LoVo (cell line): ENCODE measurements at places on chromosomes 16 and 17.

- DNase-seq: no peak
Measured at GRCh38 chr17:66177048-66177447, 14.9 kb downstream of the CEP112 start.

DNA sequence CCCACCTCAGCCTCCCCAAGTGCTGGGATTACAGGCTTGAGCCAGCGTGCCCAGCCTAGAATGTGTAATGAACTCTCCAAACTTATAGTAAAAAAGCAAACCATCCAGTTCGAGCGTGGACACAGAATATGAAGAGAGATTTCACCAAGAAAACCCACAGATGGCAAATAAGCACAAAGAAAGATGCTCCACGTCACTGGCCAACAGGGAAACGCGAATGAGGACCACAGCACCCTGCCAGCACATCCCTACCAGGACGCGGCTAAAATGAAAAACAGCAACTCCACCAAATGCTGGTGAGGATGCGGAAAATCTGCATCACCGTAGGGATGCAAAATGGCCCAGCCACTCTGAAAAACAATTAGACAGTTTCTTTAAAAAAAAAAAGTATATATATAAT lies 1.4 kb downstream of the MVD start:
- no peak for DNase-seq

GRCh38 chr16:83964684-83965443 lies 3.2 kb upstream of the NECAB2 start:
- DNase-seq: no peak

- no peak for DNase-seq
Measured at GRCh38 chr17:2235792-2236366, 67.7 kb downstream of the SMG6 start.

DNA sequence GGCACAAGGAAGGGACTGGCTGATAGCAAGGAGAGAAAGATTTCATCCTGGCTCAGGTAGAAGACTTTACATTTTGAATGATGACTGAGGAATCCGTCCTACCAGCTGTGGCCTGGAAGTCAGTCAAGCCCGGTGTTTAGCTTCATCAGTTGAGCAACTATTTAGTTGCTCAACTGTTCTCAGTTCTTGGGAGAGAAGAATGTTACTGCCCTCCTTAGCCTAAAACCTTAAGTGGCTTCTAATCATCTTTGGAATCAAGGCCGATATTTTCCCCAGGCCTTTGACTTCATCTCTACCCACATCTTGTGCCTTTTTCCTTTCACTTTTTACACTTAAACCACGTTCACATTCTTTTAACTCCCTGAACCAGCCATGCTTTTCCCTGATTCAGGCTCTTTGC lies 17.3 kb upstream of the RBL2 start:
- no peak for DNase-seq

DNA sequence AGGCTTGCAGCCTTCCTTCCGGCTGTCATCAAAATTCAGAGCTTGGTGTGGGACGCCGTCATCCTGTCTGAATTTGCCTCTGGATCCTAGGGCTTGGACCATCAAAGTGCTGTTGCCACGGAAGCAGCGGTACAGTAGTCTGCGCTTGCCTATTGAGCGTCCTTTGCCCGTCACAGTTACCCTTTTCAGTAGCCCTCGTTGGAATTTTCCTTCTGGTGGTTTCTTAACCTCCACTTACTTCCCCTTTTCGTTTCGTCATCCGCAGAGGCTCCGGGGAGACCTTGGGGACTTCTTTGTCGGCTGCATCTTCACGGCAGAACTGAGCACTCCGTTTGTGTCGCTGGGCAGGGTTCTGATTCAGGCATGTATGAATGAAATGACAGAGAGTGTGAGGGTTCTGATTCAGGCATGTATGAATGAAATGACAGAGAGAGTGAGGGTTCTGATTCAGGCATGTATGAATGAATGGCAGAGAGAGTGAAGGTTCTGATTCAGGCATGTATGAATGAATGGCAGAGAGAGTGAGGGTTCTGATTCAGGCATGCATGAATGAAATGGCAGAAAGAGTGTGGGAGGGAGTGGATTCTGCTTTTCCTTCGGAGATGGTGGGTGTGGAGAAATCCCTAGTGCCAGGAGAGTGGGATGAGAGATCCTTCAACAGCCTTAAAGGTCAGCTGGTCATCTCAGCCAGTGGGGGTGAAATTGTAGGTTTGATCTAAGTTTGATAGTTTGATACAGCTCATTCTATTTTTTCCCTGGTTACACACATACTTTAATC lies 8.0 kb downstream of the TLCD3A start:
- DNase-seq: no peak
